ENCODE measurements at places on chromosomes 6 and 20.

DNA sequence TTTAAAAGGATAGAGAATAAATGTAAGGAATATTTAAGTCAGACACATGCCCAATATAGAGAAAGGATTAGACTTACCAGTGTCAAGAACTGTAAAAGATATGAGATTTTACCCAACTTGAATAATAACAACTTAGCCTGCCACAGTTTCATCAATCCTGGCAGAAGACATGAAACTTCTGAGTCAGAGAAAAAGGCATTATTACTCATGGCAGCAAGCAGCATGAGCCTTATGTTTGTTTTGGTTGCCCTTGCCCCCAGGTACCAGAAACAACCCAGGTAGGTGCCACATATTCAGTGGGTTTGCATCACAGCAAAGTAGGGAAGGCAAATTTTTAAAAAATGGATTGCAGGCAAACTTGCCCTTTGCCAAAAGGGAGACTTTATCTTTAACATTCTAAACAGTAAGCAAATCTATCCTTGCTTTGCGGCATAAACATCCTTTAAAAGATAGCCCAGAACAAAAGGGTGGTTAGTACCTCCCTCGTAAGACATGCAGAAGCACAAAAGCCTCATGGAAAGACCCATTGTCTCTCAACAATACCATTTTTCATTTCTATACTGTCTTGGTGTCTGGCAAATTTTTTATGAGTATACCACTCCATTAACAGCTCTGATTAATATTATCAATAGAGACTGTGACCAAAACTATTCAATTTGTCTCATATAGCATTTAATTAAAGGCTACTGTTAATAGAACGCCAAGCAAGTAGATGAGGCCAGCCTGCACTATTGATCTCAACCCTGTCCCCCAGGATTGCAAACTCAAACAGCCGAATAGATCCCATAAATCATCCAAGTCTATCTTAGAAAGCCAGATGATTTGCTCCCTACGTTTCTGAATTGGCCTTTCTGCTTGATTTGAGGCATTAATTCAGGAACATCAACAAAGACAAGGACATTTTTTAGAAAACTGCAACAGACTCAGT lies 185.1 kb downstream of the COL19A1 start:
- DNase-seq = no peak

DNA sequence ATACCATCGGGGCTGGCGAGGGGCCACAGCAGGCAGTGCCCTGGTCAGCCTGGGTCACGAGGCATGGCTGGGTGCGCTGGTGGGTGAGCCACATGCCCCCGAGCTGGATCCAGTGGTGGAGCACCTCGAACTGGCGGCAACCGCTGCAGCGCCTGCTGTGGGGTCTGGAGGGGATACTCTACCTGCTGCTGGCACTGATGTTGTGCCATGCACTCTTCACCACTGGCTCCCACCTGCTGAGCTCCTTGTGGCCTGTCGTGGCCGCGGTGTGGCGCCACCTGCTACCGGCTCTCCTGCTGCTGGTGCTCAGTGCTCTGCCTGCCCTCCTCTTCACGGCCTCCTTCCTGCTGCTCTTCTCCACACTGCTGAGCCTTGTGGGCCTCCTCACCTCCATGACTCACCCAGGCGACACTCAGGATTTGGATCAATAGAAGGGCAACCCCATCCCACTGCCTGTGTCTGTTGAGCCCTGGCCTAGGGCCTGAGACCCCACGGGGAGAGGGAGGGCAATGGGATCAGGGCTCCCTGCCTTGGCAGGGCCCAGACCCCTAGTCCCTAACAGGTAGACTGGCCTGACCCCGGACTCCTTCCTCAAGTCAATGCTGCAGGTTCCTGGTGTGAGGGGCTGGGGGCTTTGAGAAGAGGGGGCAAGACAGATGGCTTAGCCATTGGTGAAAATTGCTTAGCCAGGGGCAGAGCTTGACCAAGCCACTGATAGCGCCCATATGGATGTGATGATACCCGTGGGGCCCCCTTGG lies 598 bp downstream of the TMEM239 start:
- no peak for DNase-seq

DNA sequence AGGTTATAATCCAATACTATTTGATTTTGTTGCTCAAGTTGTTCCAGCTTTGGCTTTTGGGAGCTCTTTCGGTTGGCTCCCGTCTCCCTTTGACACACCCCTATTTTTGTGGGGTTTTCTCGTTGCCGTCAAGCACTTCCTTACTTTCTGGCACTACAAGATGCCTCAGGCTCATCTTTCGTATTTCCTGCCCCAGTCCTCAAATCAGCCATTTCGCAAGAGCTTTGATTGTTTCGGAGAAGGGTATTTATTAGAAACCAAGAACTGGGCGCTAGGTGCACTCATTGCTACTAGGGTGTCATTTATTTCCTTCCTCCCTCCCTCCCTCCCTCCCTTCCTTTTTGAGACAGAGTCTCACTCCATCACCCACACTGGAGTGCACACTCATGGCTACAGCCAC lies 13.3 kb upstream of the SOX12 start:
- no peak for DNase-seq

DNA sequence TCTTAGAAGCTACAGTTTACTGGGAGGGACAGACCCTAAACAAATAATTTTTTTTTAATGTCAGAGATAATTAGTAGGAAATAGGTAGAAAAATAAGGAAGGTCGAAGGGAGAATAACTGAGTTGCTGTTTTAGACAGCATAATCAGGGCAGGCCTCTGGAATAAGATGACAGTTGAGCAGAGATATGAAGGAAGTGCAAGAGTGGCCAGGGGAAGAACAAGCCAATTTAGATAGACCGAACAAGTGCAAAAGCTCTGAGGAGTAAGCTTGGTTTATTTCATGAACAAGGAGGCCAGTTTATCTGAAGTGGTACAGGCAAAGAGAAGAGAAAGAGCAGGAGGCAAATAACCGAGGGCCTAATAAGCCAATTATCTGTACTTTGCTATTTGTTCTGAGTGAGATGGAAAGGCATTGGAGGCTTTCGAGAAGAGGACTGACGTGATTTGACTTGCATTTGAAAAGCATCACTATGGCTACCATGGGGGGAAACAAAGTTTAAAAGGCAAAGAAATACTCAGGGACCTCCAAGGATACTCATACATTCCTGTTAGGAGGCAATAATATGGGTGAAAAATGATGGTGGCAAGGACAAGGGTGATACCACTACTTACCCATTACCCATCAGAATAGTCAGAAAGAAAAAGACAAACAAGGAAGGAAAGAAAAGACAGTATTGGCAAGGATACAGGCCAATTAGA lies 19.7 kb downstream of the PROCR start:
- DNase-seq = no peak

- DNase-seq = no peak
Observed at GRCh38 chr6:141301779-141302178, 830.9 kb upstream of the GJE1 start.

DNA sequence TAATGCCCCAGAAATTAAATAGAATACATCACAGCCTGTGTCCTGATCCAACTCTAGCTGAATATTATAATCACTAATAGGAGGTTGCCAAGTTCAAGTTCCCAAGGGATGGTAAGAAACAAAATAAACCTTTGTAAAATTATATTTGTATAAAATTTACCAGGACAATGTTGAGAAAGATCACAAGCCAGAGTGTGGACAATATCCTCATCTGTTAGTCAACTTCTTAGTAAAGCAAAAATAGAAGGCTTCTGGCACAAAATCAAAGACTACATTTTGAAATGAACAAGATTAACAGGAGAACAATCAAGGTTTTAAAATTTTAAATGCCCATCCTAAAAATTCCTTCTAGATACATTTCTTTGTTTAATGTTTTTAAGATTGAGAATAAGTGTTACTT lies 290.4 kb upstream of the HSF2 start:
- DNase-seq = no peak

GRCh38 chr6:141552463-141552862 lies 580.3 kb upstream of the GJE1 start:
- DNase-seq = no peak

- DNase-seq = no peak
Observed at GRCh38 chr6:44285552-44286284, 15.5 kb downstream of the TMEM151B start.

DNA sequence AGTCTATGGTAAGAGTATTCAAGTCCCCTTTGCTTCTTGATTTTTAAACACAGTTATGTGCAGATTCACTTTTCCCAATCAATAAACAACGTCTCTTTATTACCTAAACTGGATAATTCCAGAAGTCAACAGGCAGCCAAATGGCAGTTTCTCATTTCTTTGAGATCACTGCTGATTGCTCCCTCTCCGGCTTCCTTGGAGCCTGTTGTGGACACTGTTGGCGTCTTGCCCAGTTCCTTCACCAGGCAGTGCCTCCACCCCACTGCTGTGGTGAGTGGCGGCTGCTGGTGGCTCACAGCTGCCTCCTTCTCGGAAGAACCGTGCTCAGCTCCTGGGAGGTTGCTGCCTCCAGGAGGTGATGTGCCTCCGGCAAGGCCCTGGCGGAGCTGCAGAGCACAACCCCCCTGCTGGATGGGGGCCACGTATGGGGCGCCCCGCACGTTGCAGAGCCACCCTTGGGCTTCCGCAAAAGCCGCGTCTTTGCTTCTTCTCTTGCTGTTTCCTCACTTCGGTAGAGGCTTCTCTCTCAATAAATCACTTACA lies 105.1 kb upstream of the CNKSR3 start:
- no peak for DNase-seq

DNA sequence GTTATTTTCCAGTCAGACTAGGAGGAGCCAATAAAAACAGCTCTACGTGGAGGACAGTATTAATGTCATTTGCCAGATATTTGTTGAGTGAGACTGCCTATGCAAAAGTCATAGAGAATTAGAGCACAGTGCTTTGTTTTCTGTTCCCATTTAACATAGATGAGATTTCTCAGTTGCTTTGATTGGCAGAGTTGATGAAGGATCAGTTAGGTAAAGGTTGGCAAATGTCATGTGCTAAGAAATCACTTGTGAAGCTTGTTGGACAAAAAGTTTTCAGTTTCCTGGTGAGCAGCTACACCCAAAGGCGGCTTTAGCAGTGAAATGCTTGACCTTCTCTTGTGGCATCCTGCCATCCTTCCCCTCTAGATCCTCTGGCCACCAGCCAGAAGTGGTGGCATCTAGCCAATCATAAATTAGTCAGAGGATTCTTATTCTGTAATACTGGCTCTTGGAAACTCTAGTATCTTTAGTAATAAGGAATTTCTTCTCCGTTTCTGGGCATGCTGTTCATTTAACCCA lies 37.0 kb downstream of the BCKDHB start:
- DNase-seq = no peak

GRCh38 chr6:112979830-112980229 lies 632.7 kb downstream of the RFPL4B start:
- no peak for DNase-seq

- no peak for DNase-seq
Observed at GRCh38 chr6:89828988-89829471, 650 bp upstream of the CASP8AP2 start.

- DNase-seq = no peak
Observed at GRCh38 chr6:30265594-30265993, 52.4 kb upstream of the TRIM26 start.

DNA sequence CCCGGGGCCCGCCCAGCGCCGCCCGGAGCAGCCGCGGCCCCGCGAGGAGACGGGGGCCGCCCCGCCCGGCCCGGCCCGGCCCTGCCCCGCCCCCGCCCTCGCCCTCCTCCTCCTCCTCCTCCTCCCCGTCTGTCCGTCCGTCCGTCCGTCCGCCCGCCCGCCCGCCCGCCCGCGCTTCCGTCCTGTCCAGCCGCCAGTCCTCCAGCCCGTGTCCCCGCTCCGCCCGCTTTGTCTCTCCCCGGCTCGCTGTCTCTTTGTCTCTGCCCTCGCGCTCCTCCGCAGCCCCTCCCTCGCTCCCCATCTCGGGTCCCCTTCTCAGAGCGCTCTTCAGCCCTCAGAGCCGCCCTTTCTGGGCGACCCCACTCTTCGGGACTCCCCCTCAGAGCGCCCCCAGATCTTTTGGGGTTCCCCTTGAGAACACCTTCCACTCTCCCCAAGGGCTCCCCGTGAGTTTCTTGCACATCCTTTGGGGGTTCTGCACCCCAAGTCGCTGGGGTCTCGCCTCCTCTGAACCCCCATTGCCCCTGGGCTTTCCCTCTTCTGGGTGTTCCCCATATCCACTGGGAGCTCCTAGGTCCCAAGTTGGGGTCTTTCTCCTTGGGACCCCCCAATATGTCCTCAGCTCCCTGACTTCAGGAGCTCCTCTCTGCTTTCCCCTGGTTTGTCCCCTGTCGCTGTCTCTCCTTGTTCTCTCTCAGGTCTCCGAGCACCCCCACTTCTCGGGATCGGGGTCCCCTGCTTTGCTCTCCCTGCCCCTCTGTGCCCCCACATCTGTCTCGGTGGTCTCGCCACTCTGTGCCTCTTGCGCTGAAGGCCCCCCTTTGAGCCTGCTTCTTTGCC lies 79.5 kb upstream of the MYL9 start:
- peak; percentile 30 for DNase-seq

DNA sequence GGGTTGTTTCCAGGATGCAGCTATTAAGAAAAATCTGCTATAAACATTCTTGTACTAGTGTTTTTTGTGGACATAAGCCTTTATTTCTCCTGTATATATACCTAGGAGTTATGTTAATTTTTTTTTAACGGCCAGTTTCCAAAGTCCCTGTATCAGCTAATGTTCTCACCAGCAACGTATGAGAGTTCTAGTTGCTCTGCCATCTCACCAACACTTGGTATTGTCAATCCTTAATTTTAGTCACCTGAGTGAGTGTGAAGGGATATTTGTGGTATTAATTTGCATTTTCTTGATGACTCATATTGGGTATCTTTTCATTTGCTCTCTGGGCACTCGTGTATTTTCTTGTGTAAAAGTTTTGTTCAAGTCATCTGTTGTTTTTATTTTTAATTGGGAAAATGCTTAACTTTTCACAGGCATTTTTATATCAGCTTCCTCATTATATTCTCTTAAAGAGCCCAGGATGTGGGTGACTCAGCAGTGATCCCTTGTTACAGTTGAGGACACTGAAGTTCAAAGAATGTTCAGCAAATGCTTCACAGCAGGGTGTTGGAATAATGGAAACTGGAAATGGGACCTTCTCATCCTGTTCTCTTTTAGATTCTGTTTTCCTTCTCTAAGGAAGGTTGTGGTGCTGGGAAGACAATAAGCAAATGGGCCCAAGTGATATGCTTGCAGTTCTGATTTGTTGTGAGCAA lies 211.7 kb upstream of the PRND start:
- DNase-seq = no peak

GRCh38 chr6:111185954-111186353 lies 98.7 kb downstream of the SLC16A10 start:
- DNase-seq = no peak

DNA sequence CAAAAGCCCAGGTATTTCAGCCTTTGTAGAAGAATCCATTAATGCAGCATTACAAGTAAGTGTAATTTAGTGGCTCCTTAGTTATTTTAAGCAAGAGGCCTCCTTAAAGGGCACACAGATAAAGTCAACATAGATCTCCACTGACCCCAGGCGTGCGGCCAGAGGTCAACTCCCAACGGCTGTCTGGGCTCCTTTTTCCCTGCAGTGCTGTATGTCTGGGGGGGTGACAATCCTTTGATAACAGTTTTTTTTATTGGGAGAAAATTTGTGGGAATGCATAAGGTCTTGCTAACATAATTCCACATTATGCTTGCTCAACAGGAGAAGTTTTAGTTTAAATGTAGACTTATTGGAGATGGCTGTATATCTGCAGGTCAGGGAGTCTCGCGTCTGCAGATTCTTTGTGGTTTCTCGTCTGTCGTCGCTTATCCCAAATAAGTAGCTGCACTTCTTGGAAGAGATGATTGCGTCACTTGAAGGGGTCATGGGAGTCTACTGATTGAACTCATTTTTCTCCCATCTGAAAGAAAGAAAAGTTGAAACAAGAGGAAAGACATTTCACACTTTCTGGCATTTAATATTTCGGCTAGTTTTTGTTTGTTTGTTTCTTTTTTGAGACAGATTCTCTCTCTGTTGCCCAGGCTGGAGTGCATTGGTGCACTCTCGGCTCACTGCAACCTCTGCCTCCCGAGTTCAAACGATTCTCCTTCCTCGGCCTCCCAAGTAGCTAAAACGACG lies 151.7 kb upstream of the AKAP12 start:
- no peak for DNase-seq

GRCh38 chr6:111537528-111537920 lies 54.5 kb upstream of the REV3L start:
- DNase-seq = no peak

Measured in activated T-cell treated with anti-CD3 and anti-CD28 coated beads for 4 hours (primary cell).